Cerebellum (tissue), 4 donors: ENCODE measurements at places on chromosomes 11 and 22.
A peak's percentile ranks its signal among the peaks of the same experiment; 100 is the strongest.

DNA sequence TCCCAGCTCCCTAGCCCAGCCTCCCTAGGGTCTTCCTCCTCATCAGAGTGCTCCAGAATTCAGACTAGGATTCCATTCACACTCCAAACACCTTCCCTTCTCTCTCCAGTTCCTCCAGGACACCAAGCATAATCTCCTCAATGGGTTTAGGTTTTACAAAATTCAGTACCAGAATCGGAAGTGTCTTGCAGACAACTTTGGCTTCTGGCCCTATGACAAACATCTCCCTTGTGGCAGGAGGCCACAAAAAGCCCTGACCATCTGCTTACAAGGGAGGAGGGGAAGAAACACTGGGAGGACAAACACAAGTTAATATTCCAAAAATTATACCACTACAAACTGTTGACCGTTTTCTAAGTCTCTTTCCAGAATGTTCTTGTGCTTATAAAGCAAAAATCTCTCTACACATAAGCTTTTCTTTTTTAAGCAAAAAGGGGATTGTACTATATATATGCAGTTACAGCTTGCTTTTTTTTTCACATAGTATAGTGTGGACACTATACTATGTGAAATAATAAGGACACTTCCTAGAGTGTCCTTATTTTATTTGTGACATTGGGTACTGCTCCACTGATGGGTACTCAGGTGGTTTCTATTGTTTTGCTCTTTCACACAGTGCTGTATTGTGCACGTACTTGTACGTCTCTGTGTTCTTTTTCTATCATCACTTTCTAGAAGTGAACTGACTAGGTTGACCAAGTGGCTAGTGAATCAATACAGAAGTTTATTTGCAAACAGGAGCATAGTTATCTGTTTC lies 78.7 kb downstream of the BDNF start:
- peak; percentile 72 for DNase-seq

DNA sequence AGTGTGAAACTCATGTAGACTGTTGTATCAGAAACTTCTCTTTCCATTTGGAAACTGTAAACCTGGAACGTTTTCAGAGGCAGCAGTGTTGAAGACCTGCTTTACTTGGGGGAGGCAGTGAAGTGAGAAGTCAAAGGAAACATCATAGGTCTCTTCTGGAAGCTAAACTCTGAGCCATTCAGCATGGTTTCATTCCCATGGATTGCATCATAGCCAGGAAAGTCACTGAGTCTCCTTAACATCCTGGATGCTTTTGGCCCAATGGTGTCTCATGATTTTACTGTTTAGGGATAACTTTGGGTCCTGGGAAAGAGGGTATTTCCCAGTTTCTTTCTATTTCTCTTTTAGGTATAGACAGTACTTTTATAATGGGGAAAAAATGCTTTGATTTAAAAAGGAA lies 153.2 kb upstream of the E2F8 start:
- no peak for DNase-seq

GRCh38 chr11:75954039-75954438 lies 139.0 kb downstream of the UVRAG start:
- DNase-seq: no peak

- DNase-seq: peak; percentile 27
Observed at GRCh38 chr11:12319461-12319951, 57.9 kb upstream of the PARVA start.

DNA sequence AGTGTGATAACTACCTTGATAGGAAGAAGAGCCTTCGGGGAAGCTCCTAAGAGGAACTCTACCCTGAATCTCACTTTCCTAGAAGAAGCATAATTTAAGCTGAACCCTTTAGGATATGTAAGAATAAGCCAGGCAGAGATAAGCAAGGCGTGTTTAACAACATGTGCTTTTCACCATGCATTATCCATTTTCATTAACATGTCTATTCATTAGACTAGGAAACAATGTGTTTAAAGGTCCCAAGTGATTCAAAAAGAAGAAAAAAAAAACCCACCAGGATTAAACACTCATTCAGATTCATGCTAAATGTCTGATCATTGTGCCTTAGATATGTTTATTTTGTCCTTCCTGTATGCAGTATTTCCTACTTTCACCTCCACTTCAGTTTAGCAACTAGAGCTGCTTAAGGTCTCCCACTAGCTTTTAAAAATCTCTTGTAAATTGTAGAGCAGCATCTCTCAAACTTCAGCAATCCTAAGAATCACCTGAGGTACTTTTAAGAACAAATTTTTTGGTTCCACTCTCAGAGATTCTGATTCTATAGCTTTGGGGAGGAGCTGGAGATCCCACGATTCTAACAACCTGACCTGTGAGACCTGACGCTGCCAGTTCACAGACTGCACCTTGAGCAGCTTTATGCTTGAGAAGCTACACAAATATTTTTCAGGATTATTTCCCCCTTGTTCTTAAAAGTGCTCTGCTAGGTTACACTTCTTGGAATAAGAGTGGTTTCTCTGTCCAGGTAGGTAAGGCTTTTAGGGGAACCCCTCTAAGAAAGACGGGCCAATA lies 955.4 kb upstream of the CCDC90B start:
- DNase-seq: no peak

DNA sequence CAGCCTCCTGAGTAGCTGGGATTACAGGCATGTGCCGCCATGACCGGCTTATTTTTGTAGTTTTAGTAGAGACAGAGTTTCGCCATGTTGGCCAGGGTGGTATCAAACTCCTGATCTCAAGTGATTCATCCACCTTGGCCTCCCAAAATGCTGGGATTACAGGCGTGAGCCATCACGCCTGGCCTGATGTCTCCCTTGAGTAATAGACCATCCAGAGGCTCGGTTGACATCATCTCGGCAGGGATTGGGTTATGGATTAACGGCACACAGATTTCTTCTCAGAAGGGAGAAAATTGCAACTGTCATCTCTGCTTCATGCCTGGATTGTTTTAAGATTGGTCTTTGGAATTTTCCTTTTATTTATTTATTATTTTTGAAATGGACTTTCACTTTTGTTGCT lies 239.2 kb upstream of the LARGE1 start:
- no peak for DNase-seq

GRCh38 chr11:118240999-118241763 lies 11.0 kb downstream of the MPZL3 start:
- peak; percentile 6 for DNase-seq

DNA sequence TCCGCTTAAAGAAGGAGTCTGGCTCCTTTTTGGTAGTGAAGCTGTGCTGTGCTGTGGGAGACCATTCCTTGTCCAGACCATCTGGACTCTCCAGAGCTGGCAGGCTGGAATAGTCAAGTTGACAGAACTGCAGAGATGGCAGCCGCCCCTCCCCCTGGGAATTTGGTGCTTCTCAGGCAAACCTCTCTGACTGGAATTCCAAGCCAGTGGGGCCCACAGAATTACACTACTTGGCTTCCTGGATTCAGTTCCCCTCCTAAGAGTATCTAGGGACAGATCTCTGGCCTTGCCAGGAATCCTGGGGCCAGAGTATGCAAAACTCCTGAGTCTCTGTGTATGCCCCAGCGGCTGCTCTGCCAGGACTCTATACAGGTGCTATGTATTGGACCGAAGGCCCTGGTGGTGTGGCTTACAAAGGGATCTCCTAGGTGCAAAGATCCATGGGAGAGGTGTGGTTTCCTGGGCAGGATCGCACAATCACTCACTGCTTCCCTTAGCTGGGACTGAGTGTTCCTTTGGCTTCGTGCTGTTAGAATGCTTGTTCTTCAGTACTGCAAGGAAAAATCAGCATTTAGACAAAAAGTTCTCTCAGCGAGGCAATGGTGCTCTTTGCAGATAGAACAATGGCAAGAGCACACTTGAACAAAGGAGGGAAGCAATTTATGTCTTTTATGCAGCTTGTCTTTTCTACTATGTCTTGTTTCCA lies 86.8 kb downstream of the PRMT3 start:
- DNase-seq: peak; percentile 2

DNA sequence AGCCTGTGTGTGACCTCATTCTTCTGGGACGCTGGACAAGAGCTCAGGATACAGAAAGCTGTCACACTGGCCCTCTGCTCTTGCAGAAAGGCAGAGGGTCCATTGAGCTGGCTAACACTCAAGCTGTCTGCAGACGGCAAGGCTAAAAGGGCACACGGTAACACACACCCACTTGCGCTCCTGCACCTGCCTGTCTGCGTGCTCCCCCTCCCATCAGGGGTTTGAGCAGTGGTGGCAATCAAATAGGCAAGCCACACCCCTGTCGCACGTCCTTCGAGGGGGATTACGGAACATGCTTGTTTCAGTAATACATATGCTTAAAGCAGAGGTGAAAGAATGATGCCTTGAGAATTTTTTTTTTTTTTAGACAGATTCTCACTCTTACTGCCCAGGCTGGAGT lies 7.1 kb upstream of the QSER1 start:
- DNase-seq: no peak

GRCh38 chr11:11998091-11998781 lies 10.2 kb downstream of the DKK3 start:
- DNase-seq: no peak

- no peak for DNase-seq
Observed at GRCh38 chr22:30219049-30219654, 27.4 kb downstream of the LIF start.
